ENCODE measurements at places on chromosomes 5 and 9.

DNA sequence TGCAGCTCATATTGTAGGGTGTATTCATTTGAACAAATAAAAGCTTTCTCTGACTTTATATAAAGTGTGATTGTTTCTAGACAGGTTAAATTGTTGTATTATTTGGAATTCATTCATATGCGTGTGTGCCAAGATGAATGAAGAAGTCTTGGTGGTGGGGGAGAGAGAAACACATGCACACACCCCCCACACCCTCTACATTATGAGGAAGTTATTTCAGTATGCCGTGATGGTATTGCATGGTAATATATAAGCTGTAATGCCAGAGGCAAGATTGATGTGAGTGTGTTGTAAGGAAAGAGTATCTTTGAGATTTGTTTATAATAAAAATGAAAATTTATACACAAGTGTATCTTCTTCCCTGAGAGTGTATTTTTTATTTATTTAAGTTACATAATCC, 71.0 kb downstream of the IPO11 start:
- DNase-seq = no peak

DNA sequence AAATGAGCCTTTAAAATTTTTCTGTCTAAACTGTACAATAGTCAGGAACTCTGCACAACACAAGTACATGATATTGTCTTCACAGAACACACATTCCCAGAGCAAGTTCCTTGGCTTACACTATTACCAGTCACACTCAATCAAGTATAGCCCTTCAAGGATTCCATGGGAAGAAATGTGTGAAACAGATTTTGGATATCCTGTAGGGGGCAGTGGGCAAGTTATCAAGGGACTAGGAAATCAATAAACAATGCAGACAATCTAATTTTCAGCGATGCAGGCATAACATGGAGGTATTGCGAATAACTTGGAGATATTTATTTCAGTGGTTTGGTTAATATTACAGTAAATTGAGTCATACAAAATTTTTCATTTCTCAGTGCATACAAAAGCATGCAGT, 1171.5 kb upstream of the NUDT12 start:
- no peak for DNase-seq

DNA sequence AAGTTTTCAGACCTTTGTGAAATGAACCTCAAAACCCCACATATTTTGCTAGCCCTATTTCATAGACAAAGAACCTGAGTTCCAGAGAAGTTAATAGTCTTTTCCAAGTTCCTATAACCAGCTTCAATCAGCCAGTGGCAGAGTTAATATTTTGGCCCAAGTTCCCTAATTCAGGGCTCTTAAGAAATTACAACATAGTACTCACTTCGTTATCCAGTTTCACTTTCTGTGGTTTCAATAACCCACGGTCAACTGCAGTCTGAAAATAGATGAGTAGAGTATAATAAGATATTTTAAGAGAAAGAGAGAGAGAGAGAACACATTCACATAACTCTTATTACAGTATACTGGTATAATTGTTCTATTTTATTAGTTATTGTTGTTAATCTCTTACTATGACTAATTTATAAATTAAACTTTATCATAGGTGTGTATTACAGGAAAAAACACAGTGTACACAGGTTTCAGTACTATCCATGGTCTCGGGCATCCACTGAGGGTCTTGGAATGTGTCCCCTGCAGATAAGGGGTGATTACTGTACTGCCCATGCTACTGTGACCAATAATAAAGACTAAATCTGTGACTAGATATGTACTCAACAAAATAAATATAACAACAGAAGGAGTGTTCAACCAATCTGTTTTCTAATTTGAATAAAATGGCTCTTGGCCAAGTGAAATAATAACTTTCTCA, 9.3 kb upstream of the MYOT start:
- DNase-seq = peak; percentile 26

- no peak for DNase-seq
Measured at GRCh38 chr5:58360794-58361193, 99.1 kb downstream of the PLK2 start.

DNA sequence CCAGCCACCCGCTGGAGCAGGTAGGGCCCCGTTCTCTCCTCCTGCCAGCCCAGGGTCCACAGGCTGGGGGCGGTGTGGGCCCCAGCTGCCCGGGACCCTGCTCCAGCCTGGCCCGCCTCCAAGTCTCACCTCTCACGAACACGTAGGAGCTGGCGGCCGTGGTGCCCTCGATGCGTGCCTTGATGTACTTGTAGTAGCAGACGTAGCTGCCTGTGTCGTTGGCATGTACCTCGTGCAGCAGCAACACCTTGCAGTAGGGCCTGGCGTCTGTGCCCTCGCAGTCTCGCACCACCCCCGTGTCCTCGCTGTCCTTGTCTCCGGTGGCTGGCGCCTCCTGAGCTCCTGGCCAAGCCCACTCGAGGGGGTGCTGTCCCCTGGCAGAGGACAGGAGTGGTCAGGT, 19.0 kb downstream of the FLT4 start:
- no peak for DNase-seq

DNA sequence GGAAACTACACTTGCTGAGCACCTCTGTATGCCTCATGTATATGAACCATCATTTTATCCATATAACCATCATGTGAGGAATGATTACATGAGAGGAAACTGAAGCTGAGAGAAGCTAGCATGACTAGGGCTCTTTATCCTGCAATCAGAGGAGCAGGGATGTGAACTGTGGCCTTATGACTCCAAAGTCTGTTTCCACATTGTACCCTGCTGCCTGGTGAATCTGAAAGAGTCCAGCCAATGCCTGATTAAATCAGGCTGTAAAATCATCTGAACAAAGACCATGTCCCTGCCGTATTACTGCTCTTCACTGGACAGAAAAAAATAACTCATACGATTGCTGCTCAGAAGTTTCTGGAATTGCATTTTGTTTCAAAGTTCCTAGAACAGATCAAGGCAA, 67.0 kb downstream of the LPAR1 start:
- no peak for DNase-seq

DNA sequence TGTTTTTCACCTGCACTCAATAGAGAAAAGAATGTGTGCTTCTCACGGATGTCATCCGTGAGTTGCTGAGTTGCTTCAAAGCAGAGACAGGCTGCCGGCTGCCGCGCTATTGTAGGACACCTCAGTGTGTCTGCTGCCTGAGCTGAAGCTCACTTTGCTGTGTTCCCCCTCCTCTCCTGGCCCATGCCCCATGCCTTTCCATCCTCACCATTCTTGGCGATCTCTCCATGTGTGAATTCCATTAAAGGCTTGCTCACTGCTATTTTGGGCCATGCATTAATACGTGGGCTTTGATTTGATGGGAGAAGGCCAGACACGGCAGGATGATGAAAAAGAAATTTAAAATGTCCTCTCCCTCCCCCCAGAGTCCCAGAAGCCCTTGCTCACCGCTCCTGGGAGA, 14.5 kb downstream of the ADAM19 start:
- DNase-seq = no peak

DNA sequence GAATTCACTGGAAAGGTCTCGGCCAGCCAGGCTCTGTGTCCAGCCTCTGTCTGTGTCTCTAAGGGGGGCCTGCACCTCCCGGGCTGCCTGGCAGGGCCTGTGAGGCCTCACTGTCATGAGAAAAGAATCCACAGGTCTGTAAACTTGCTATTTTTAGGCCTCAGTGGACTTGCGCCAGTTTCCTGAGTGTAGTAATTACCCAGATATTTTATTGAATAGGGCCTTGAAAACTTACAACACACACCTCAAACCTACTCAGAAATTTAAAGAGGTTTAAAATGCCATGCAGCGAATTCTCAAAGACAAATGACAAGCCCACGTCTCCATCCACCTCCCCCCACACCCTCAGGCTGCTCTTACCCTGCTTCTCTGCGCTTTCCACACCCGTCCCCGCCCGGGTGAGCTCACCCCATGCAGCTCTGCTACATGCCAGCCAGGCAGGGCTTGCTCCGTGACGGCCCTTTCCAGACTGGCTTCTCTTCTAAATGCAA, 8.8 kb upstream of the TENT4A start:
- DNase-seq = no peak

DNA sequence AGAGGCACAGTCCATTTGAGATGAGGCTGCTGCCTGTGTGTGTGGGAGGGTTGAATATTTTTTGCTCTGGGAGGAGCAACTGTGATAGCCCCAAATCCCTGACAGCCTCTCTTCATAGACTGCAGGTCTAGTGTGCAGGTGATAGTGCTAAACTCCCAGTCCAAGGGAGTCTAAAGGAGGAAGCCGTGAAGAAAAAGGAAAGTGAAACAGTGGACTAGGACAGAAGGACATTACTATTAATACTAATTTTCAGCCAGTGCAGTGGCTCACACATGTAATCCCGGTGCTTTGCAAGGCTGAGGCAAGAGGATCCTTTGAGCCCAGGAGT, 295.0 kb downstream of the PDE4D start:
- no peak for DNase-seq

DNA sequence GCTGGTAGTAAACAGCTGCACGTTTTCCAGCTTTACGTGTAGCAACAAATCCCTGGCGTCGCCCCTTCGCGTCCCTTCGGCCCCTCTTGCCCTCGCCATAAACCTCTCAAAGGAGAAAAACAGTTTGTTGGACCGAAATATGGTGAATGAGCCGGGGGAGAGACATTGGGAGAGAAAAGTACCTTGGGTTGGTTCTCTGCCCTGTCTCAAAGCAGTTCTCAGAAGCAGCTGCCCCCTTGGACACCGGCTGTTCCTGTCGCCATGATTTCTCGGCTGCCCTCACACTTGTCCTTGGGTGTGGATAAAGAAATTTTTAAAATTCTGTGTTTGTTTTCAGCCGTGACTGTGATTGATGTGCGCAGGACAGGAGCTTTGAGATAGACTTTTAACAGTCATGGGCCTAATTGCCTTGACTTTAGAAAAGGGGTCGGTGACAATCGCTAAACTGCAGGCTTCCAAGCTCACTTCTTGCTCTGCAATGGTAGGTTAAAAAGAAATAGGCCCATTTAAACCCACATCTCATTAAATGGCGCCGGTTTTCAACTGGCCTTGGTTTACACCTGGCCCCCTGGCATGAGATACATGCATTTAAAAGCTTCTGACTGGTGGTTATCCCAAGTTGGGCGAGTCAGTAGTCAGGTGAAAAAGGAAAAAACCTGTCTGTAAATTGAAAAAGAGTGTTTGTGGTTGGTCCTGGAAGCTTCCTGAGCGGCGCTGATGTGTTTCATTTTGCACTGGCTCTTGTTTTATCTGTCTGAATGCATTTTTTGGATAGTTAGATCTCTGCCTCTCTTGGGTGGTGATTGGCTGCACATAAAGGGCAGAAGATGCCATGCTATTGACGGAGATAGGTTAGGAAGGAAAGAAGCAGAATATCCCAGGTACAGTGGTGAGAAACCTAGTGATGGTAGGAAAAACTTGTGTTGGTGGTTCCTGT, 983 bp downstream of the RCL1 start:
- DNase-seq = no peak

DNA sequence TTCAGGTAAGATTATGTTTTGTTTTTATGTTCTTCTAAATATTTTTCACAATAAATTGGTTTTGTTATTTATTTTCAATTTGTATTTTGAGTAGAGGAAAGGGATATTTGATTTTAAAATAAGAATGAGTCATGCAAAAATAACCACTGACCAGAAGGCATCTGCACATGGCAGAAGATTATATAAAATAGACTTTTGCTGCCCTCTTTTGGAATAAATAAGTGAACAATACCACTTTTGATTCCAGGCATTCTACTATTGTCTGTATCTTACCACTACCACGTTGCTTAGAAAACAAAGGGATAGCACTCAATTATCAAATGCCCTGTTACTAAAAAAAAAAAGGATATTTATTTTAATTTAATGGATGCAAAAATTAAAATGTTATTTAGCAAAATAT, 227.3 kb upstream of the ITGA1 start:
- DNase-seq = no peak

GRCh38 chr9:78133751-78134150, 102.1 kb upstream of the CEP78 start:
- no peak for DNase-seq

DNA sequence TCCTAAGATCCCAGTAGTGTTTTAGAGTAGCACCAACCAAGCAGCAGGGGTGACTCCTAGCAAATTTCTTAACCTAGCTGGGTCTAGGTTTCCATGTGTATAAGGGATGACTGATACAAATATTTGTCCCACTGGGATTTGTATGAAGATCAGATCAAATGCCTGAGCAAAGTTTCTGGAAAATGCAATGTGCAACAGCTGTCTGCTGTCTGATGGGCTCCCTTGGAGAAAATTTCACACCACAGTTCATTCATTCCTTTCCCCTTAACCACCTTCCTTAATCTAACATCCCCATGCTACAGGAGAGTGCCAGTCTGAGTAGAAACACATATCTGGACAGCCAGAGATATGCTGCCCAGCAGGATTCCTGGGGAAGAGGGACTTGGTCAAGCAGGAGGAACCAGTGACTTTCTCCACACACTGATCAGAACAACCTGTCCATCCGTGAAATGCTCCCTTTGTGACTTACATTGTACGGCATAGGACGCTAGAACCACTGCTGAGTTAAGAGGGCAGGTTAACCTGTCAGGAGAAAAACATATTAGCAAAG, 53.3 kb downstream of the PTPN3 start:
- no peak for DNase-seq

GRCh38 chr9:3955305-3955687, 344.6 kb downstream of the GLIS3 start:
- DNase-seq = no peak

DNA sequence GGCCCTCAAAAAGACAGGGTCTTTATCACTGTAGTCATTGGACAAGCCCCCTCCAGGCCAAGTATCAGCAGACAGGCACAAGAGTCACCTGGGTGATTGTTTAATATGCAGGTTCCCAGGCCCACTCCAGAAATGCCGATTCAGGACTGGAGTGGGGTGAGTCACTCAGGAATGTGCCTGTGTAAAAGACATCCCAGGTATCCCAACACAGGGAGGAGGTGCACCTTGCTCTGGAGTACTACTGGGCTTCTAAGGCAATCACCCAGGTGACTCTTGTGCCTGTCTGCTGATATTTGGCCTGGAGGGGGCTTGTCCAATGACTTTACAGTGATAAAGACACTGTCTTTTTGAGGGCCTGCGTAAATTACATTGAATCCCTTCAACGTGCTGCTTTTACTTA, 40.6 kb downstream of the ACTL7B start:
- DNase-seq = no peak

DNA sequence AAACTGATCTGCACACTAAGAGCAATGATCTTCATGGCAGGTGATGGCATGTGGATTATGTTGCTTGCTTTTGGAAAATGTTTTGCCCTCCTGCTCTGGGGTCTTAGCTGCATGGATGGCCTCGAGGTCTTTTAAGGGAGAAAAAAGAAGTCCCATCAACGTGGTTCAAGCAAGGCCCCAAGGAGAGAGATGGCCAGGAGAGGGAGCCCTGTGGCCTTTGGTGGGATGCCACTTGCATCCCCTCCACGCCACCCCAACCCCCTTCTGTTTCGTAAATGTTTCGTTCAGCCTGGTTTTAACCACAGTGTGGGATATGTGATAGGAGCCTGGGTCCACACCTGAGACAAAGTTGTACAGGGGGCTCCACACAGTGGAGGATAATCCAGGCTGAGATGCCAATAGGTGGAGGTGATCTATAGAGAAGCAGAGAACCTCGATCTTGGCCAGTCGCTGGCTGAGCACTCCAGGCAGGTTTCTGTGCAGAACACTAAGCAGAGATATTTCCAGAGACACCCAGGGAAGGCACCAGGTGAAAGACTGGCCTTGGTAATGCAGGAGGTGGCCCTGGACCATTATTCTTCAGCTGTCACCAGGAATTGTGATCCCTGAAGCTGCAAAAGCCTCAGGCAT, 25.8 kb upstream of the FRRS1L start:
- no peak for DNase-seq

All from germinal center (tissue), 1 donor.